ENCODE measurements at places on chromosomes 2 and 18.
A peak's percentile ranks its signal among the peaks of the same experiment; 100 is the strongest.

DNA sequence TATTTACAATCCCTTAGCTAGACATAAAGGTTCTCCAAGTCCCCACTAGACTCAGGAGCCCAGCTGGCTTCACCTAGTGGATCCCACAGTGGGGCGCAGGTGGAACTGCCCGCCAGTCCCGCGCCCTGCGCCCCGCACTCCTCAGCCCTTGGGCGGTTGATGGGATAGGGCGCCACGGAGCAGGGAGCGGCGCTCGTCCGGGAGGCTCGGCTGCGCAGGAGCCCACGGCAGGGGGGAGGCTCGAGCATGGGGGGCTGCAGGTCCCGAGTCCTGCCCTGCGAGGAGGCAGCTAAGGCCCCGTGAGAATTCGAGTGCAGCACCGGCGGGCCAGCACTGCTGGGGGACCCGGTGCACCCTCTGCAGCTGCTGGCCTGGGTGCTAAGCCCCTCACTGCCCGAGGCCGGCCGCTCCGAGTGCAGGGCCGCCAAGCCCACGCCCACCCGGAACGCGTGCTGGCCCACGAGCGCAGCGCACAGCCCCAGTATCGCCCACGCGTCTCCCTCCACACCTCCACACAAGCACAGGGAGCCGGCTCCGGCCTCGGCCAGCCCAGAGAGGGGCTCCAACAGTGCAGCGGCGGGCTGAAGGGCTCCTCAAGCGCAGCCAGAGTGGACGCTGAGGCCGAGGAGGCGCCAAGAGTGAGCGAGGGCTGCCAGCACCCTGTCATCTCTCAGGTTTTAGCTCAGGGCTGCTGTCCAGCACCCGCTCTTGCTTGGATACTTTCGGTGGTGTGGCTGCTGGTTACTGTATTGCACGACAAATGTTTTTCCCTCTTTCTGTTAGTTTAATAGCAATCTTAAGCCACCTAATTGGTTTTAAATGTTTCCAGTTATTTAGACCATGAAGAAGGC lies 83.8 kb upstream of the LDLRAD4 start:
- no peak for DNase-seq

- no peak for DNase-seq
Measured at GRCh38 chr2:198129609-198130008, 325.2 kb downstream of the PLCL1 start.

- DNase-seq = no peak
Measured at GRCh38 chr2:148730085-148730484, 85.5 kb downstream of the EPC2 start.

GRCh38 chr2:153059338-153060052 lies 341.1 kb downstream of the ARL6IP6 start:
- DNase-seq = no peak

DNA sequence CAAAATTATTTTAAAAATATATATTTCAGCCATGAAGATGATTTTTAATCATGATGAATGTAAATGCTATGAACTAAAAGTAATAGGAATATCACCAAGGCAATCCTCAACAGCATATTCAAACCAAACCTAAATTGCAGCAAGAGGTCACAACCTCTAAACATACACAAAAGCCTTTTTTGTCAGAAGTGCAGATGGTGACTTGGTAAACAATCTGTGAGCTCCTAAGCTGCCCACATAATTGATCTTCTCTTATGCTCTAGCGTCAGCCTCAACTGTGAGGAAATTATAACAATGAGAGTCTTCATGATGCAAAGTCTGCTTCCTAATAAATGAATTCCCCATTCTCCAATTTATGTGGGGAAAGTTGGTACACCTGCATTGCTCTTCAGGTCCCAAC lies 113.2 kb downstream of the TSN start:
- no peak for DNase-seq

- DNase-seq = no peak
Measured at GRCh38 chr2:10498525-10499274, 50.6 kb upstream of the ODC1 start.

GRCh38 chr18:62183578-62184195 lies 3.2 kb downstream of the PIGN start:
- DNase-seq = no peak

GRCh38 chr2:63058921-63059792 lies 8.5 kb downstream of the OTX1 start:
- no peak for DNase-seq

DNA sequence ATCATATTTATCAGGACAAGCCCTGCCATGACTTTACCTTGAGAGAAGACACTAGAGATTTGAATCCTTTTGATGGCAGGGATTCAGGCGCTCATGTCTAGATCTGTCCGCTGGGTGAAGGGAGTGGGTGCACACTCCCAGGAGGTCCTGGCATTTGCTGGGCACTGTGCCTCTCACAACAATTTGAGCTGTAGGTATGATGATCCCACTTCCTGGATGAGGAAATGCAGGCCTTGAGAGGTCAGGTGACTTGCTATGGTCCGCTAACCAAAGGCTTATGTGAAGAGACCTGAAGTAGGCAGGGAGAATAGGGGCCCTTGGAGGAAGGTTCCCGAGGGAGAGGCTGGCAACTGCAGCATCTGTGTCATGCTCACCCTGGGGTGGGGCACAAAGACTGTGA lies 206.1 kb downstream of the HAUS1 start:
- DNase-seq = no peak

DNA sequence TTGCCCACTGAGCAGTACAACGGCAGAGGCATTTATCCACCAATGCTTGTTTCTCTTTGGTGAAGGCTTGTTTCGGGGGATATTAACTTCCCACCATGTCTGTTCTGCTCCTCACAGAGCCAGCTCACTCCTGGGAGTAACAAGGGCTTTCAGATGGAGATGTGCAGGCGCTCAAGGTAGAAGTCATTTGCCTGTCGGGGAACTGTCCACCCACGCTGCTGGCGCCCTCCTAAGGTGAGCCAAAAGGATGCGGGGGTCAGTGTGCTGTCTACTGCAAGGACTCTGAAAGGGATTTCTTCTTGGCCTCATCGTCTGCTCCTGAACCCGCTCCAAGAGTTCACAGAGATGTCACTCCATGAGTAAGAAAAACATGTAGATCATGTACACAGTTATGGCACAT lies 57.0 kb upstream of the CYRIA start:
- DNase-seq = no peak

DNA sequence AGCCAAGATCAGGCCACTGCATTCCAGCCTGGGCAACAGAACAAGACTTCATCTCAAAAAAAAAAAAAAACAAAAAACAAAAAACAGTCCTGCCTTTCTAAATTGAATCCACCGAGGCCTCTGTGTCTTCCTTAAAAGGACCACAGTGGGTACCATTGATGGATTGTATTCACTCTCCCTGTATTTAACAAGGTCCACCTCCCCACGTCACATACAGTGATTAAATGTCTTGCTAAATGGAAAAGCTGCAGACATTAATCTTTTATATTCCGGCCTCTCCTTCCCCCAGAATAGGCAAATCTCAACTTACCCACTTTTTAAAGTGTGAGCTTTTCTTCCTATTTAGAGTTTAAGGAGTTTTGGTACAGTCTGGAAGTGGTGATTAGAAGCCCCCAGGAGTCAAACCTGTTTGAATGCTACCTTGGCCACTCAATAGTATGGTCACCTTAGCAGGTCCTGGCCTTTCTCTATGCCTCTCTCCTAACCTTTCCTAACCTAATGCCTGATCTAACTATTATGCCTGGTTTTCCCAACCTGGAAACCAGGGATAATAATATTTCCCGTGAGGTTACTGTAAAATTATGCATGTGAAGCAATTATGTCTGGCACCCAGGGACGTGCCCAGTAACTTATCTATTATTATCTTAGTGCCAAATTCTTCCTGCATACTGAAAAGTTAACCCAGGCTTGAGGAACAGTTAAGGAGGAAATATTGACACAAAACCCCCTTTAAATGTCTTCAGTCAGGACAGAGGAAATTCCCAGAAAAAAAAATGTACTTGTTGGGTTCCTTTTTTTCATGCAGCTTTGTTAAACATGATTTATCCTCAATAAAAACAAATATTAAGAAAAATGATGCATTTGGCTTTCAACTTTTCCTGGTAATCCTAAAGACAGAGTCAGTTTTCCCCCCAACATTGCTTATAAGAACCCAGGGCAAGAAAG lies 3.1 kb downstream of the NFE2L2 start:
- DNase-seq = no peak

- no peak for DNase-seq
Measured at GRCh38 chr18:42882122-42882521, 233.4 kb downstream of the RIT2 start.

DNA sequence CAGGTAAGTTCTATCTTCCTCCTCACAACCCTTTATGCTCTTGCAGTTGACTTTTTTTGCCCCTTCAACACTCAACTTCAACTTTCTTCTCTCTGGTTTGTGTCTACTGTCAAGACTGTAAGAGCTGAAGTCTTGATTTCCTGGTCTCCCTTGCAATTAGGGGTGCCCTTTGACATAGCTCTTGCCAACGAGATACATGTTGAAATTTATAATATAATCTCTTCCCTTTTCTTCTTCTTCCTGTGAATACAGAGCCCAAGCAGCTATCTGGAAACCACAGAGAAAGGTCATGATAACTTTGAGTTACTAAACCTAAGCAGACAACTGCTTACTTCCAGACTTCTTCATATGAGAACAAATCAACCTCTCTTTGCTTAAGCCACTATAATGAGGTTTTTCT lies 163.5 kb downstream of the MC4R start:
- no peak for DNase-seq

GRCh38 chr2:216653931-216654365 lies 20.7 kb downstream of the IGFBP2 start:
- no peak for DNase-seq

DNA sequence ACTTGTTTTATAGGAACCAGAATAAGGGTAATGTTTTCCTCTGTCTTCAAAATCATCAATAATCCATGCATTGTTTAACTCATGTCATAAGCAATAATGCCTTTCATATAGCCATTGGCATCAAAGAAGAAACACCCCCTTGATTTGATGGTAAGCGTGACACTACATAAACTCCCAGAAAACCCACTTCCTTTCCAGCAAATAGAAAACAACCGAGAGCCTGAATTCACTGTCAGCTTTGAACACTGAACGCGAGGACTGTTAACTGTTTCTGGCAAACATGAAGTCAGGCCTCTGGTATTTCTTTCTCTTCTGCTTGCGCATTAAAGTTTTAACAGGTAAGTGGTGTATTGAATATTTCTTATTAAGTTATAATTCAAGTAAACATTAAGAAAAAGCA lies at the start of gene ICOS:
Gene ICOS (plus strand): TSS at position 229 of the 400 bp plus-strand sequence. CDS start 52 bp downstream, at position 281.
- DNase-seq = no peak

- DNase-seq = peak; percentile 14
Measured at GRCh38 chr2:207073801-207074678, 91.7 kb downstream of the KLF7 start.

DNA sequence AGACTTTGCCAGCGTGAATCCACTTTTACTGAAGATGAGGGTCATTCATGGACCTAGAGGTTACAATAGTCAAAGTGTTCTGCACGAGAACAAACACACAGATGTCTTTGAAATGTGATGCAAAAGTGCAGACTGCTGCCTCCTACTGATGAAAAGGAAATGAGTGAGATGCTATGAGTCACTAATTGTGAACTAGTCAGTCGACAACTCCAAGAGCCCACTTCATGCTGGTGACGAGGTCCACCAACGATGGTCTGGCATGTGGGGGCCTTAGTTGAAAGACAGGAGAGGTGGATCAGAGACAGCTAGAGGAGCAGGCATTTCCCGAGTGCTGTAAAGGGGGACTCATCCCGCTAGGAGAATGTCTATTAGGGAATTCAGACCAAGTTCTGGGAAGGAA lies 17.1 kb upstream of the ZNF236 start:
- no peak for DNase-seq

DNA sequence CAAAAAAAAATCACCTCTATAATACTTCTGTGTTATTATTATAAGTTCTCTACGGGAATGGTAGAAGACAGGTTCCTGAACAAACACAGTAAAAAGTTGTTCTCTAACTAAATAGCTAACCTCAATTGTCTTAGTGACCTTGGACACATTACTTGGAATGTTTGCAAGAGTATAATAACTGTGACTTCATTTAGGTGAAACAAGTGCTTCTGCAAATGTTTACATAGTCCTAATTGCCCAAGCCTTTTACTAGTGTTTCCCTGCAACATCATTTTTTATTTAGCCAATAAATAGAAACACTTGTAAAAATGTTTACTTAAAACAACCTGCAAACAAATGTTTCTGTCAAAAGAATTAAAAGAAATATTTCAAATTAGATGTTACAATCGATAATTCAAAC lies 9.9 kb downstream of the PLEKHM3 start:
- DNase-seq = no peak

- DNase-seq = no peak
Measured at GRCh38 chr2:20997953-20998722, 45.7 kb downstream of the APOB start.

DNA sequence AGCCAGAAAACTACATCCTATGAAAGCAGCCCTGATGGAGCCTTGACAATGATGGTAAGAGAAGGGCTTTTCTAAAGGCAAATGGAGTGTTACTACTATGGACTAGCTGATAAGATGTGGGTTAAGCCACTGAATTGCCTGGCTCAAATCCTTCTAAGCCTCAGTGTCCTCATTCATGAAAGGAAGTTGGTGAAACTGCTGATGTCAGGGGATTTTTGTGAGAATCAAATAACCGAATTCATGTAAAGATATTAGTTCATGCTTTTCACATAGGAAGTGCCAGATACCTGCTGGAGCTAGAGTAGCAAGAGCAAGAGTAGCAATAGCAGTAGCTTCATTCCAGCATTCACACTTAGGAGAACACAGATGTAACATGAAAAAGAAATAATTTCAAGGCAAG lies 417.0 kb downstream of the METTL4 start:
- DNase-seq = no peak

- DNase-seq = no peak
Measured at GRCh38 chr2:112817082-112817689, 19.4 kb downstream of the IL1B start.

DNA sequence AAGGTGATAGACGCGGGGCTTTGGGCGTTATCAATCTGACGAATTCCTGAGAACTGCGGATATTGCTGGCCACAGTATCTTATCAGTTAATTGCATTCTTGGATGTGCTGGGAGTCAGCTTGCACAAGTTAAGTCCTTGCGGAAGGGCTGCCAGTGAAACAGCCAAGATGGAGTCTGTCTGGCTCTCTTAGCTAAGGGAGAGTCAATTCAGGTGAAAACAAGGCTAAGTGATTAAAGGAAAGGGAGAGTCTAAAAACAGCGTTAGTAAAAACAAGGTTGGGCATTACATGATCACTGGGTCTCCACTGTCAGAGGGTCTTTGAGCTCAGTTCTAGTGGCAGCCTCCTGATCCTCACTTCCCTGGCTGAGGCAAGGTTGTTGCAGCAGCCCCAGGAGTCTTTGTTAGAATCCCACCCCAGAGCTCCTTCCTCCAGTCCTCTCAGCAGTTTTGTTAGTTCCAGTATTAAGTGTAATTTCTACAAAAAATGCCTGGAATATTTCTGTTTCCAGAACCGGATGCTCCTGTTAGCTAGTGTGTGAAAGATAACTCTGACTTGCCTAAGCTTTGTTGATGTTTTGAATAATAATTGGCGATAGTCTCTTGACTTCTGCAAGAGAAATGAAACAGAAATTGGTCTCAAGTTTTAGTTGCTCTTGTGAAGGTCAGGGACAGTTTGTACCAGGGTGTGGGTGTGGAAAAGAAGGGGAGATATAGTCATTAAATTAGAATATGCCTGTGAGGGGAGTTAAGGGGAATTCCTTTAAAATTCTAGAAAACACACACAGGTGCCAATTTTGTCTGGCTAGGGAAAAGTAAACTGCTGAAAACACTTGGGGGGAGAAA lies 10.6 kb downstream of the CFLAR start:
- no peak for DNase-seq

- no peak for DNase-seq
Measured at GRCh38 chr2:141455877-141456276, 674.9 kb downstream of the LRP1B start.

GRCh38 chr2:130287656-130288026 lies 55.1 kb upstream of the IMP4 start:
- DNase-seq = no peak

All from stimulated activated CD8-positive, alpha-beta memory T cell treated with anti-CD3 and anti-CD28 coated beads, Interleukin-4, amount 100 ng/mL, for 24 hours (primary cell).